ENCODE measurements at places on chromosomes 1 and 21. TPM values are rescaled to one million over a fixed set of nuclear protein-coding genes. Genes with fewer than 3 reads are reported as not detected.
A peak's percentile ranks its signal among the peaks of the same experiment; 100 is the strongest.

GRCh38 chr1:43545339-43545694 lies 14.6 kb downstream of the PTPRF start:
- no peaks in the 10 kb centered on the region for H3K27me3 ChIP-seq
- H3K4me1 ChIP-seq = peaks cover 100% of the 10 kb centered on the region
- no peak for DNase-seq
- H3K4me3 ChIP-seq = no peak overlapping the region
- H3K27ac ChIP-seq = peak overlapping the region; percentile 87

- no peak for DNase-seq
- no peaks in the 10 kb centered on the region for H3K4me1 ChIP-seq
- H3K36me3 ChIP-seq = no peaks in the 10 kb centered on the region
- H3K27me3 ChIP-seq = no peaks in the 10 kb centered on the region
Observed at GRCh38 chr1:156760092-156760795, 7.1 kb upstream of the PRCC start.

DNA sequence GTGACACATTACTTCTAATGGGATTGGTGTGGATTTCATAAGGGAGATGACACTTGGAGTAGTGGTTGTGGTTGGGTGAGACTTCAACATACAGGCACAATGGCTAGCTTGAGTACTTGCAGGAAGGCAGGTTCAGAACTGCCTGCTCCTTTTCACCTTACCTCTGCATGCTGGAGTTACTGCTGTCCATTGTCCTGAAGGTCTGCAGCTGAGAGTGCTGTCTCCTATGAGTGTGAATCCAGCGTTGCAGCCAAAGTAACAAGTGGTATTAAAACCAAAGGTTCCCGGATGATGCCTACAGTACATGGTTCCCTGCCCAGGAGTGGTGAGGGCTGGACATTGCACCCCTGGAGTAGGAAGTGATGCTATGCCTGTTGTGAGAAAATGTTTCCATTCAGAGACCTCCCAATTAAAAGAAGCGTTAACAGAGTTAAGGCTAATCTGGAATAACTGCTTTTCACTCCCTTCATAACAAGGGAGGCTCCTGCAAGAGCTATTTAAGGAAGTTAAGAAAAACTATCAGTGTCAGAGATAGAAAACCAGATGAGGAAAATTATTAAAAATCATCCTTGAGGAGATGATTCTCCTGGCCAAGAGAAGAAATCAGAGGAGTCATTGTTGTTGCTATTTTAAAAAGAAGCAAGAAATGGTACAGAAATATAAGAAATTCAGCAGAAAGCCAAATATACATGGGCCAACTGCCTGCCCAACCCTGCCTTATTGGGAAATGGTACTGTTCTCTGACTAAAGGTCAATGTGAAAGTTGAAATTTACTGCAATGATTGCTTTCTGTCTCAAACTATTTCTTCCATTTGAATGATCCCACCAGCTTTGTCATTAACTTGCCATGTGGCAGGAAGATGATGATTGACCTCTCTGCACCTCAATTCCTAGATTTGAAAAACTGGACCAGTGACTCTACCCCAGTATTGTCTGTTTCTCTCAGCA lies 9.8 kb upstream of the F5 start:
- no peaks in the 10 kb centered on the region for H3K4me1 ChIP-seq
- no peaks in the 10 kb centered on the region for H3K27me3 ChIP-seq
- H3K4me3 ChIP-seq = no peak overlapping the region
- DNase-seq = peak; percentile 77
- no peaks in the 10 kb centered on the region for H3K36me3 ChIP-seq

DNA sequence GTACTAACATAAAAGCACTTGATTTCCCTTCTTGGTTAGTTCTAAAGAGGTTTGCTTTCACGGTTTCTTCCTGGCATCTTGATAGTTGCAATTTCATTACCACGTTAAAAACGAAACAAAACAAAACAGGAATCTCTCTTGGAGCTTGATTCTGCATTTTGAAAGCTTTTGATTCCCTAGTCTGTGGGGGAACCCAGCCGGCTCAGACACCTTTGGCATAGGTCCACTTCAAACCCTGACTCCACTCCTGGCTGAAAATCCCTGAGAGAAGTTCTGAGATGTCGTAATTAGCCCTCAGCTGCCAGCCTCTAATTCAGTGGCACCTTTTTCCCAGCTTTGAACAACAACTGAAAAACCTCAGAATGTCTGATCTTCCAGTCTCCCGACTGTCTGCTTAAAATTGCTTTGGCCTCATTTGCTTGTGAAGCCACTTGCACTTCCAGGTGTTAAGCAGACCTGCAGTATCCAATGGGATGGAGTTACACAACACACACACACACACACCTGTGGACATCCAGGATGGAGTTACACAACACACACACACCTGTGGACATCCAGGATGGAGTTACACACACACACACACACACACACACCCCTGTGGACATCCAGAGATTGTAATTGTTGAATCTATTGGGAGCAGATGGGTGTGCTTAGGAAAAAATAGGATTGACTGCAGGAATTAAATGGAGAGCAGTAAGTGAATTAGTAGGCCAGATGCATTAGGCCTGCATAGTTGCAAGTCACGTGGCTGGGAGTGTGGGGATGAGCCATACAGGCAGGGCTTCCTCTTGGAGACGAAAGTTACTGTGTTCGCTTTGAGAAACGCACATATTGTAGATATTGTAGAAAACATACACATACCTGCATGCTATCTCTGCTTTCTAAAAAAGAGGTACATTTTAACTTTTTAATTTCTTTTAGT lies 285.6 kb upstream of the FMN2 start:
- no peaks in the 10 kb centered on the region for H3K4me1 ChIP-seq
- H3K27ac ChIP-seq = no peak overlapping the region
- H3K4me3 ChIP-seq = no peak overlapping the region
- peak; percentile 37 for DNase-seq

The SIK1 gene
- total RNA-seq = 78.1 TPM

DNA sequence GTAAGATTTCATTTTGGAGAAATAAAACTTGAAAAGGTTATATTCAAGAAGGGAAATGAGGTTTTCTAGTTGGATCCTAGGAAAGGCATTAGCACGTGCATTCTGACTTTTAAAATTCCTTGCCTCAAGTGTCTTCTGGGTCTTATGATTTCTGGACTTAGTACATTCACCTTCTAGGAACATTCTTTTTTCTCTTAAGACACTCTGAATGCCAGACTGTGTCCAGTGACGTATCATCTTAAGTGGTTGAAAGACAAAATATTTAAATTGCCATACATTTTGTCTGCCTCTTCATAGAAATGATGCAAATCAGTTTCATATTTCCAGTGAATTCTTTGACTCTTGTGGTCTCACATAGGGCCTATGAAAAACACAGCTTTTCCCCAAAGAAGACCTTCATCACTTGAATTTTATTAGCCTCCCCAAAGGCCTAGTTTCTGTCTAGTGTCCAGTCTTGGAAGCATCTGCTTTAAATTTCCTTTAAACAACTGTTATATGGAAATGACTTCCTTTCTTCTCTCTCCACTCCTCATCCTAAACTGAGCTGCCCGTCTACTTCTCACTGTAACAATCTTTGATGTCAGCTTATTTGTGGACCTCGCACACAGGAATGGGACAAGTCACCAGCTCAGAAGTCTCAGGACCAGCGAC lies 187.2 kb downstream of the HLX start:
- no peak overlapping the region for H3K4me3 ChIP-seq
- H3K36me3 ChIP-seq = no peaks in the 10 kb centered on the region
- DNase-seq = no peak

DNA sequence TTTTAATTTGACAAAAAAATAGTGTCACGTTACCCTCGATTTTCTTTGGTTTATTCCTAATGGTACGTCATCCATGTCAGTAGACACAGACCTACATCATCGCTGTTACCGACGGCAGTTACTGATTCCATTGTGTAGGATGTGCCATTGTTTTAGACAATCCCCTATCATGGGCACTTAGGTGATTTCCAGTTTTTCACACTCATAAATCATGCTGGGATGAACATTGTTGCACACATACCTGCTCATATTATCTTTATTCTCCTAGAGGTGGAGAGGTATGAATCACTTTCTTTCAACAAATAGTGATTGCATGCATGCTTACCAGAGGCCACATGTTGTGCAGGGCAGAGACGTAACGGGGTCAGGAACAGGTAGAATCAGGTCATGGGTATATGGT lies 79.7 kb upstream of the EFHD2 start:
- no peaks in the 10 kb centered on the region for H3K27me3 ChIP-seq
- H3K4me1 ChIP-seq = peaks cover 29% of the 10 kb centered on the region
- no peak overlapping the region for H3K4me3 ChIP-seq
- H3K36me3 ChIP-seq = no peaks in the 10 kb centered on the region

GRCh38 chr1:100539836-100540536 lies 2.0 kb downstream of the GPR88 start:
- no peaks in the 10 kb centered on the region for H3K36me3 ChIP-seq
- H3K4me3 ChIP-seq = peak overlapping the region; percentile 41
- H3K27me3 ChIP-seq = peaks cover 4% of the 10 kb centered on the region

The NTMT2 gene
- total RNA-seq = not detected

The GOLT1A gene
- 1.8 TPM for total RNA-seq

The AMY1B gene
- not detected for total RNA-seq

The ESPN gene
- total RNA-seq = not detected

- no peak overlapping the region for H3K4me3 ChIP-seq
- H3K36me3 ChIP-seq = peaks cover 74% of the 10 kb centered on the region
- H3K4me1 ChIP-seq = peaks cover 50% of the 10 kb centered on the region
- H3K27ac ChIP-seq = peak overlapping the region; percentile 68
- DNase-seq = no peak
Observed at GRCh38 chr1:19735440-19736127, 64.1 kb downstream of the TMCO4 start.

GRCh38 chr1:26799479-26800142 lies 11.9 kb downstream of the PIGV start:
- H3K36me3 ChIP-seq = peaks cover 28% of the 10 kb centered on the region
- no peaks in the 10 kb centered on the region for H3K27me3 ChIP-seq
- no peak for DNase-seq
- H3K4me3 ChIP-seq = no peak overlapping the region

- H3K4me3 ChIP-seq = no peak overlapping the region
- no peaks in the 10 kb centered on the region for H3K27me3 ChIP-seq
- no peaks in the 10 kb centered on the region for H3K36me3 ChIP-seq
Observed at GRCh38 chr1:175095978-175096607, 28.5 kb downstream of the TNN start.

DNA sequence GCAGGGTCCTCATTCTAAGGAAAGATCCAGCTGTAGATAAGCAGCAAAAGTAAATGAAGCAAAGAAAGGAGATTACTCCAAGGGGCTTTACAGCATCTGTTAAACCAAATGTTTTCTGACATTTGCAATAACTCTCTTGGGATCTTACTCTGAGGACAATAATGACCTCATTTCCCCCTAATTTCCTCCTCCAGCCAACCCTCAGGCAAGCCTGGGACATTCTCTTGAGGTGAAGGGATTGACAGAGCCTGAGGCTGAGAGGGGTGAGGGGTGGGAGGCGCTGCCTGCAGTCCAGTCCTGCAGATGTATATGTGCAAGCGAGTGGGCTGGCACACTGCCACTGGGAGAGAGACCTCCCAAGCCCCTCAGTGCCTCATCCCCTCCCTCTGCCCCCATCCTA lies 40.5 kb upstream of the NEK2 start:
- H3K36me3 ChIP-seq = no peaks in the 10 kb centered on the region
- no peak overlapping the region for H3K27ac ChIP-seq
- H3K4me3 ChIP-seq = no peak overlapping the region
- H3K4me1 ChIP-seq = no peaks in the 10 kb centered on the region

DNA sequence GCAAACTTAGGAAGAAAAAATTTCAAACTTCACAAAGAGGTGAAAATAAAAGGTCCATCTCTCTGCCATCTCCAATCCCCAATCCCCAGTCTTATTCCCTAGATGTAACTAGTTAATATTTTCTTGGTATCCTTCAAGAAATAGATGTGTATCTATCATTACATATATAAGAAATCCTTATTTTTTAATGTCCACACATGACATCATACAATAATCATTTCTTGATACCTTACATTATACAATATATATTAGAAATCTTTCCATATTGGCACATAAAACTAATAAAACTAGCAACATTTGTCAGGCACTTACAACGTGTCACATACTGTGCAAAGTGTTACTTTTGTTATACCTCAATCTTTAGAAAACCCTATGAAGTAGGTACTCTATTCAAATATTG lies 16.2 kb downstream of the DOCK7 start:
- H3K4me1 ChIP-seq = peaks cover 5% of the 10 kb centered on the region
- no peak for DNase-seq
- H3K36me3 ChIP-seq = peaks cover 7% of the 10 kb centered on the region
- no peaks in the 10 kb centered on the region for H3K27me3 ChIP-seq

DNA sequence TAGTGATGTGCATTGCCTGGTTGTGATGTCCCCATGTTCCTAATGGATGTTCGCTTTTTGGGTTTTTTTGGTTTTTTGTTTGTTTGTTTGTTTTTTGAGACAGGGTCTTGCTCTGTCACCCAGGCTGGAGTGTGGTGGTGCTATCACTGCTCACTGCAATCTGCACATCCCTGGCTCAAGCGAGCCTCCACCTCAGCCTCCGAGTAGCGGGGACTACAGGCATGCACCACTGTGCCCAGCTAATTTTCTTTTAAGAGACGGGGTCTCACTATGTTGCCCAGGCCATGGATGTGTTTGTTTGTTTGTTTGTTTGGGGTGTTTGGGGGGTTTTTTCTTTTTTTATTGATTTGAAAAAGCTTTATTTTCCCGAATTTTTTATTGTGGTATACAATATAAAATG lies 2.1 kb downstream of the COL6A2 start:
- H3K4me1 ChIP-seq = peaks cover 19% of the 10 kb centered on the region
- no peak overlapping the region for H3K27ac ChIP-seq
- no peaks in the 10 kb centered on the region for H3K36me3 ChIP-seq
- H3K4me3 ChIP-seq = peak overlapping the region; percentile 68

- peaks cover 14% of the 10 kb centered on the region for H3K4me1 ChIP-seq
- H3K4me3 ChIP-seq = no peak overlapping the region
- no peaks in the 10 kb centered on the region for H3K27me3 ChIP-seq
- no peaks in the 10 kb centered on the region for H3K36me3 ChIP-seq
- no peak for DNase-seq
- H3K27ac ChIP-seq = no peak overlapping the region
Observed at GRCh38 chr1:152442765-152443164, 28.7 kb upstream of the CRNN start.

GRCh38 chr21:23131177-23131576 lies 2133.0 kb downstream of the NCAM2 start:
- H3K4me3 ChIP-seq = no peak overlapping the region
- no peaks in the 10 kb centered on the region for H3K27me3 ChIP-seq
- no peaks in the 10 kb centered on the region for H3K36me3 ChIP-seq
